ENCODE measurements at places on chromosomes 13 and 19.

GRCh38 chr19:10881403-10882107 lies 10.2 kb downstream of the CARM1 start:
- no peak for DNase-seq

- DNase-seq = peak; percentile 48
These were observed 748 bp downstream of the LMNB2 start for GRCh38 chr19:2455851-2456570.

DNA sequence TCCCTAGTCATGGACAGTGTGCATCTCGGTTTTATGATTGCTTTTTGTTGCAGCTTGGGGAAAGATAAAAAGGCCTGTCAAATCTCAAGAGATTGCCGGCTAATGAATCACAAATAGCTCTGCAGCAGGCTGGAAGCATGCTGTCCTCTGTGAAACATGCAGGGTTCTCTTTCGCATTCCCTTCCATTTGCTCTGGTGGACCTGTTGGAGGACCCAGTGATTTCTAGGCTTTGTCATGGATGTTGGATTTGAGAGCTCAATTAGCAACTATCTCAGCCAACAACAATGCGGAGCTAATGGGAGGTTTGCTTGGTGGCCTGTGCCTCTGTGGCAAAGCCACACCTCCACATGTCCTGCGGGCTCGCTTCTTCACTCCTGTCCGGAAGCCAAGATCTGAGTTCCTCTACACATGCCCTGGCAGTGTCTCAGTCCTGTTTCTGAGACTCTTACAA lies 418.1 kb upstream of the ARGLU1 start:
- no peak for DNase-seq

- no peak for DNase-seq
These were observed 72.8 kb upstream of the CLDN10 start for GRCh38 chr13:95479731-95480130.

- no peak for DNase-seq
These were observed 65.8 kb downstream of the KATNAL1 start for GRCh38 chr13:30241532-30241931.

DNA sequence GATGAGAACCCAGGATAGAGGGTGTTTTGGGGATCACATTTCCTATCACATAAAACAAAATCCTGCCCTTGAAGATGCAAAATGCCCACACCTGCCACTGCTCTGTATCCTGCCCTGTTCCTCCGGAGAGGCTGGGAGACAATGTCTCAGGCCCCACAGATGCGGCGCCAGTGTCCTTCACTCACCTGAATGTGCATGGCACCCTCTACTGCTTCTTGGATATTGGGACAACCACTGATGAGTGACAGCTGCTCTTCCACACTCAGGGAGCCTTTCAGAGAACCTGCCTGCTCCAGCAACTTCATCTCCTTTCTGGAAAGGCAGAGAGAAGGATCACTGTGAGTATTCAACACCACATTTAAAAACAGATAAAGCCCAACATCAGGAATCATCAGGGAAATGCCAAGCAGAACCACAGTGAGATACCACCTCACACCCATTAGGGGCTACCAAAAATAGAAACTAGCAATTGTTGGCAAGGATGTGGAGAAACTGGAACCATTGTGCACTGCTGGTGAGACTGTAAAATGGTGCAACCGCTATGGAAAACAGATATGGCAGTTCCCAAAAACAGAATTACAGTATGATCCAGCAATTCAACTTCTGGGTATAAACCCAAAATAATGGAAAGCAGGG lies 36.4 kb downstream of the CRYL1 start:
- DNase-seq = peak; percentile 29

GRCh38 chr19:54463531-54464043 lies at the start of gene LENG9:
Gene LENG9, minus strand, starts transcription at chr19:54463778. Its CDS starts 252 bp downstream, at chr19:54463526.
- peak; percentile 91 for DNase-seq

DNA sequence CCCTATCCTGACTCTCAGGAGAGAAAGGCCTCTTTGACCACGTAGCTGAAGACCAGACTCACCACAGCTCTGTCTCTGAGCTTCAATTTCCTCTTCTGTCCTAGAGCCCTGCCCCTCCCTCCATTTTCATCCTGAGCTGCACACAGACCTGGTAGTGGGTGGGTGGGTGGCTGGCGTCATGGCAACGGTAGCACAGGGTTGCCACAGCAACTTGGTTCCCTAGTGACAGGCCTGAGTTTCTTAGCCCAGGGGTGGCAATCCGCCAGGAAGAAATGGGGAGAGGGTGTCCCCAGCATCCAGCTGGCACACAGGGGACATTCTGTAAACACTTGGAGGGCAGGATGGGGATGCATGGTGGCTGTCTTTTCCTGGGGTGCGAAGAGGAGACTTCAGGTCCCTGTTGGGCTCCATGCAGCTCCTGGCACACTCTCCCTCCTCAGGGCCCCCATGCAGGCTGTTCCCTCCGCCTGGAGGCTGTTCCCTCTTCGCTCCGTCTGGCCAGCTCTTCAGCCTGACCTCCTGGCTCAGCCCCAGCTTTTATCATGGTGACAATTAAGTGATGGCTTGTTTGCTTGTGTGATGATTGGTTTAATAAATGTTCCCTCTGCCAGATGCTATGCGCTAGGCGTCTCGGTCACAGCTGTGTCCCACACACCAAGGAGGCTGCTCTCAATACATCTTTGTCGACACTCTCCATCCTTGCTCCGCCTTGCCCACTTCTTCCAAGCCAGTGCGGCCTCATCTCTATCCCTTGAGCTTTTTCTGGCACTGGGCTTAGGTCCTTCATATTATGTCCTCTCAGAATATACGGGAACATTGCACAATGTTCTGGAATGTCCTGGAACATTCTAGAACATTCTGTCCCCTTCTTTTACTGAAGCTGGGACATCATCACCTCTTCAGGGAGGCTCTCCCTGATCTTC lies 7.4 kb upstream of the KLHL26 start:
- no peak for DNase-seq

GRCh38 chr19:6464070-6464873 lies at the start of gene CRB3:
Gene CRB3, plus strand, starts transcription at chr19:6464271. Its CDS starts 431 bp downstream, at chr19:6464702.
- no peak for DNase-seq

- no peak for DNase-seq
These were observed 1431.0 kb upstream of the ATXN8OS start for GRCh38 chr13:68676513-68677115.

GRCh38 chr13:97492257-97492656 lies 58.3 kb downstream of the RAP2A start:
- no peak for DNase-seq

DNA sequence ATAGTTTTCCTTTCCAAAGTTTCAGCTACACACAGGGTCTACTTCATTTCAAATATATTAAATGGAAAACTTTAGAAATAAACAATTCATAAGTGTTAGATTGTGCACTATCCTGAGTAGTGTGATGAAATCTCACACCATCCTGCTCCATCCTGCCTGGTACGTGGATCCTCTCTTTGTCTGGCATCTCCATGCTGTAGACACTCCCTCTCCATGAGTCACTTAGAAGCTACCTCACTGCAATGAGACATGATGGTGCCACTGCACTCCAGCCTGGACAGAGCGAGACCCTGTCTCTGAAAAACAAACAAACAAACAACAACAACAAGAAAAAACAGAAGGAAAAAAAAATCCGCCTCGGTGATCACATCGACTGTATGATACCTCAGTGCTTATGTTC lies 191.8 kb downstream of the PCCA start:
- no peak for DNase-seq

- no peak for DNase-seq
These were observed 500 bp downstream of the AP3D1 start for GRCh38 chr19:2150794-2151338.

- no peak for DNase-seq
These were observed 62.1 kb downstream of the ZNF737 start for GRCh38 chr19:20503476-20503875.

GRCh38 chr13:43787518-43787891 lies 733 bp upstream of the ENOX1 start:
- no peak for DNase-seq

DNA sequence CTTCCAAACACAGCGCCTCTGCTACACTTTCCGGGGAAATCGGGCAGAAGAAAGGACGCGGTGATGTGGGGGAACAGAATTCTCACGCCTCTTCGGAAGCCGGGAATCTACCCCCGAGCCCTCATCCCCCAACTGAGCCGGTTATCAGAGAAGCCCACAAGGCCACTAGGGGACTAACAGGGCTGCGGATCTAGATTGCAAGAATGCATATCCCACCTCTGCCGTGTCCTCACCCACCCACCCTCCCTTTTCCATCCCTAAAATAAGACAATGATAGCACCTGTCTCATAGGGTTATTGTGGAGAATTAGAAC lies 1.1 kb downstream of the IGFLR1 start:
- DNase-seq = no peak

DNA sequence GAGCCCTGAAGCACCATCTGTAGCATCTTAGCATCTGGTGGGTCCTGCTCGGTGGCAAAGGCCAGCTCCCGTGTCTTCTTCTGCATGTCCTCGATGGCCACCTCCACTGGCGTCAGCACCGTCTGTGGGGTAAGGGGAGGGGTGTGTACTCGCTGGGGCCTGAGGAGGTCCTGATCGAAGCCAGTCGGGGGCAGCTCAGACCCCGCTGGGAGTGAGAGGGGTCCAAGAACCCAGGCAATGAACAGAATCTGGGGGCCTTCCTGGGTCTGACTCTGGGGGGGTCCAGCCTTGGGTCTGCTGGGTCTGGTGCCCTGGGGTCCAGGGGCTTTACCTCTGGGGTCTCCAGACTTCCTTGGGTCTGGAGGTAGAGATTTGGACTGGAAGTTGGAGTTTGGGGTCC lies 3.6 kb upstream of the KANK2 start:
- DNase-seq = no peak

DNA sequence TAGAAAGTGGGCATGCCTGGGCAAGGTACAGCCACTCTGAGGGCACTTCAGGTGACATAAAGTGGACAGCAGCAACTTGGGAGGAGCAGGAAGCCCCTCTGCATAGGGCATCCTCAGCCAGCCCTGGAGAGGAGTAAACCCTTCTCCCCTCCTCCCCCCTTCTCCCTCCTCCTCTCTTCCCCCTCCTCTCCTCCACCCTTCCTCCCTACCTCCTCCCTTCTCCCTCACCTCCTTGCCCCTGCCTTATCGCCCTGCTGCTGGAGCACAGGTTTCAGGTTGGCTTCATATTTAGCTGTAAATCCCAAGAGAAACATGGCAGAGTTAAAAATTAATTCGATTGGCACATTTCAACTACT lies 30.5 kb upstream of the ATP12A start:
- DNase-seq = no peak

DNA sequence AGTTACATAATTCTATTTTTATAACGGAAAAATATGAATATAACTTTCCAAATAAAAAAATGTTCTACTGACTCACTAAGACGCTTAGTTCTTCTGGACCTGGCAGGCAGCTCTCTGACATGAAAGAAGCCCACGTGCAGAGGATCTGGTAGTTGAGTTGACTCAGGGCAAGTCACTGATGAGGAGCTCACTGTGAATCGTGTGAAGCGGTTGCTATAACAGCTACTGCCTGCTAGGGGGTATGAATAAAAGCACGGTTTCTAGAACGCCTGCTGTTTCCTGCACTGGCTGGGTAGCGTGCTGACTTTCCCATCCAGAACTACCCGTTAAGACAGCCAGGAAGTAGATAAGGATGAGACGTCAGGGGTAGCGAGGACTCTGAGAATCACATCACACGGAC lies 54.7 kb upstream of the WASF3 start:
- DNase-seq = peak; percentile 42

DNA sequence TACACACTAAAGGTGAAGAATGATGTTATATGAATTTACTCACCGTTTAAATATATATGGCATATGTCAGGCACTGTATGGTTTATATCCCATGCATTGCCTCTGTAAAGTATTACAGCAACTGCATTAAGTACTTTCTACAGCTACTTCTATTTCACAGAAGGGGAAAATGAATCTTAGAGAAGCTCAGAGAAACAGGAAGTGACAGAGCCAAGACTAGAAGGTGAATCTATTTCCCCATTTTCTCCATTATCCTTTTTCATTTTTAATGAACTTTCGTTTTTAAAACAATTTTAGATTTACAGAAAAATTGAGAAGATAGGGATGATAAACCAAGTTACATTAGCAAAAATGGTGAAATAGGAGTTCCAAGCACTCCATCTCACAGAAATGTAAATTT lies 863.3 kb downstream of the UQCRFS1 start:
- DNase-seq = no peak

- DNase-seq = no peak
These were observed 6.4 kb downstream of the EGLN2 start for GRCh38 chr19:40805258-40805868.

- no peak for DNase-seq
These were observed 4.2 kb downstream of the POLR2E start for GRCh38 chr19:1090731-1091543.

GRCh38 chr13:114259974-114260373 lies 21.4 kb upstream of the UPF3A start:
- DNase-seq = no peak

- DNase-seq = peak; percentile 46
These were observed 33.0 kb downstream of the GJA3 start for GRCh38 chr13:20127562-20128458.

- no peak for DNase-seq
These were observed 58.4 kb downstream of the SPRYD7 start for GRCh38 chr13:49877629-49878218.

DNA sequence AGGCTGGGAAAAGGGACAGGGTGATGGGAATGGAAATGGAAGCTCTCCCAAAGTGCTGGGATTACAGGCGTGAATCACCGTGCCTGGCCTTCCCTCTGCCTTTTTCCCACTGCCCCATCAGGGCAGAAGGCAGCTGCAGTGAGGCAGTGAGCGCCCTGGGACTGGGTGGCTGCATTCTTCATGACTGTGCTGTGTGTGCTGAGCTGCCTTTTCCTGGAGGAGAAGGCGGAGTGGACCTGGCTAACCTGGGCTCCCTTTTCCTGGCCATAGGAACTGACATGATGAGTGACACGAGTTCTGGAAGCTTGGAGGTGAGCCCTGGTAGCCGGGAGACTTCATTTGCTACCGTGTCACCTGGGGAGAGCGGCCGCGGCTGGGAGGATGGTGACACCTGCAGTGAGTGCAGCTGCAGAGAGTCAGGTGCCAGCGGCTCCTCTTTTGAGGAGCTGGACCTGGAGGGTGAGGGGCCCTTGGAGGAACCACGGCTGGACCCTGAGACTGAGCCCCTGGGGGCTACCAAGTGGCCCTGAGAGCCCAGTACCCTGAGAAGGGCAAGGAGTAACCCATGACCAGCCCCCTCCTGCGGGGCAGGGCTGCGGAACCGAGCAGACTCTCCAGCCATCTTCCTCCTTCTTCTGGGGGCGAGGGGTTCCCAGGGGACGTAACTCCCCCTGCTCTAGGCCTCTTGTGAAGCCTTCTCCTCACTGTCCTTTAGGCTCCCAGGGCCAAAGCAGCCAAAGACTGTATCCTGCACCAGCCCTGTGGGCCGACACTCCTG lies 26.3 kb upstream of the ZNF492 start:
- no peak for DNase-seq

DNA sequence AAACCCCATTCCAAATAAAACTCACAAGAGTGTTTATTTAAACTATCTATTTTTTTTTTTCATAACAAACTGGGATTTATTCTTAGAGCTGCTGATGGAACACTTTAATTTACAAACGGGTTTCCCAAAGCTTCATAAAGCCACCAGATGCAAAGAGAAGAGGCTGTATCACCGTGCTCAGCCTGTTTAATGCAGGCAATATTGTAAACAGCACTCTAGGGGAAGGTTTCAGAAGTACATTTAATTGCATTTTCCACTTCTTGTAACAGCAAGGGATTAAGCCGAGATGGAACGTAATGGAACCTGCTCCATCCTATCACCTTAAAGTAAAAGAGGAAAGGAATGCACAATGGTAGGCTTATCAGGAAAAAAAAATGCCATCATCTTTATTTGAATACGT lies 550.6 kb upstream of the ARGLU1 start:
- DNase-seq = peak; percentile 12

GRCh38 chr13:88005188-88005587 lies 334.0 kb downstream of the SLITRK5 start:
- DNase-seq = no peak

GRCh38 chr13:83906240-83906820 lies 24.1 kb upstream of the SLITRK1 start:
- DNase-seq = no peak
